ENCODE measurements at places on chromosomes 3 and 15. TPM values are rescaled to one million over a fixed set of nuclear protein-coding genes. Genes with fewer than 3 reads are reported as not detected.
A peak's percentile ranks its signal among the peaks of the same experiment; 100 is the strongest.

- DNase-seq: peak; percentile 1
Measured at GRCh38 chr3:46668591-46668990, 24.9 kb downstream of the ALS2CL start.

DNA sequence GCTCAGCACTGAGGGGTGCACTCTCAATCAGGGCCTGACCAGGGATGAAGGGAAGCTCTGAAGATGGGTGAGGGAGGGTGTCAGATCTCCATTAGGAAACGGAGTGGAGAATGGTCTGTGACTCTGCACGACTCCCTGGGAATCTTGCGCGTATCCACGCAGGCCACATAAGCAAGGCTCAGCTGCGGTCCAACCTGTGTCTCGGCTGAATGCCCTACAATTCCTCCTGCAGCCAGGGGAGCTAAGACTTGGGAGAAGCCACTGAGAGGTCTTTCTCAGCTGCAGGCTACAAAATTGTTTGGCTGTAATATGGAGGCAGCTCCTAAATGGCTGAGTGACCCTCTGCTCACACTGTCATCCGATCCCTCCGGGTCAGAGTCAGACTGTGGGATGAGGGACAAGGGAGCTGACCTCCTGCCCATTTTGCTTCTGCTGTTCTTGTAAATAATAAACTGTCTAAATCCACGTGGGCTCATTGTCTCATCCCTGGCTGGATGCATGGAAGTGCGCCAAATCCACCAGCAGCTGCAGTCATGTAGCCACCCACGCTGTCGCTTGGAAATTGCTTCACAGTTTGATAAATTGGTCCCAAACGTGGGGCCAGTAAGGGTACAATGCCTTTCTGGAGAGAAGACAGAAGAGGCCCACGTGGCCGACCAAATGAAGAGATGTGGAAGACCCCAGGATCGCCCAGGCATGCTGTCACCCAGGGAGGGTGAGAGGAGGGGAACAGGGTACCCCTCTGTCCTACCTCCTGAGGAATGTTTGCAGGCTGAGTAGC, 30.5 kb downstream of the ALS2CL start:
- DNase-seq: no peak

The PDIA5 gene
- 33.1 TPM for total RNA-seq

DNA sequence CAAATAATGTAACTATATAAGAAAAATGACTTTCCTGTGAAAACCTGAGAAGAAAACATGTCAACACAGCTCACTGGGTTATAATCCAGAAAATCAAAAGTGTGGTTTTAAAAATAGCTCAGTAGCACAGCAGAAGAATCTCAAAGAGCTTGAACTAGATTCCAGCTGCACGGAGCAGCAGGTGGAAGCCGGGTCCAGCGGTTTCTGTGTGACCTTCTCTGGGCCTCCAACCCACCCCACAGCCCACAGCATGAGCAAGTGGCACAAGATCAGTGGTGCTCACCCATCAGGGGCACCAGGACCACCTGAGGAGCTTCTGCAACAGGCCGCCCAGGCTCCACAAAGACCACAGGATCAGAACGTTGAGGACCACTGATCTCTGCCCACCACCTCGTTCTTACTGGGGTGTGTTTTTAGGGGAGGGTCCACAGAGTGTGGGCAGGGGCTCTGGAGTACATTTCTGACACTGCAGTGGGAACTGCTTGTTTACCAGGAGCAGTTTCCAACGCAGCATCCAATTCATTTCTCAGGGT, 23.2 kb downstream of the SLC41A3 start:
- no peak for DNase-seq

The TNK2 gene
- total RNA-seq: 41.2 TPM

The SSUH2 gene
- not detected for total RNA-seq

All from activated T-cell treated with anti-CD3 and anti-CD28 coated beads, Interleukin-2, amount 50 U/mL, for 4 hours (primary cell).